Activated CD4-positive, alpha-beta memory T cell treated with anti-CD3 and anti-CD28 coated beads, Interleukin-2, amount 10 ng/mL, durations not matched to agents 7 days and 5 days (primary cell): ENCODE measurements at places on chromosomes 3 and 15.

DNA sequence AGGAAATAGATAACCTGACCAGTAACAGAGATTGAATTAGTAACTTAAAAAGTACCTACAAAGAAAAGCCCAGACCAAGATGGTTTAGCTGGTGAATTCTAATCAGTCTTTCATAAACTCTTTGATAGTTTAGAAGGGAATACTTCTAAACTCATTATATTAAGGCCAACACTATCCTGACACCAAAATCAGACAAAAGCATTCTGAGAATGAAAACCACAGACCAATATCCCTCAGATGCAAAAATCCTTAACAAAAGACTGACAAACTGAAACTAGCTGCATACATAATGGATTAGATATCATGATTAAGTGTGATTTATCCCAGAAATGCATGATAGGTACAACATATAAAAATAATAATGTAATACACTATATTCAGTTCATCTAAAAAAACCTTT is 115.6 kb downstream of the RFX7 start:
- H3K27ac ChIP-seq: no peak overlapping the region
- no peak for DNase-seq
- H3K4me1 ChIP-seq: no peaks in the 10 kb centered on the region

DNA sequence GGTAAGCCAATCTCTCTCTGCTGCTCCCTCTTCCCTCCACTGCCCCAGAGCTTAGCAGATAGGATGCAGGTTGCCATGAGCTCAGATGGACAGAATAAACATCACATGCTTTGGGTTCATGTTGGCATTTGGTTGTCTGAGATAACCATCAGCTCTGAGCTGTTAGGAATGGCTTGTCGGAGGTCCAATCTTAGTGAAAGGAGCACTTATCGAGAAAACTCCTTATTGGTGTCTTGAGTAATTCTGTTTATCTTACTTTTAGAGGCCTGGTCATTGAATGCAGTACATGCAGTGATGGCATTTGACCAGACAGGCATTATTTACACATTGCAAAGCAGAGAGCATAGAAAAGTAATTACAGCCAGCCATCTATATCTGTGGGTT is 99.7 kb downstream of the CEMIP start:
- H3K27me3 ChIP-seq: peaks cover 3% of the 10 kb centered on the region
- H3K36me3 ChIP-seq: no peaks in the 10 kb centered on the region
- no peak for DNase-seq
- H3K4me1 ChIP-seq: no peaks in the 10 kb centered on the region
- H3K4me3 ChIP-seq: no peak overlapping the region

- H3K4me1 ChIP-seq: peaks cover 2% of the 10 kb centered on the region
- no peak for DNase-seq
- H3K27ac ChIP-seq: no peak overlapping the region
- H3K27me3 ChIP-seq: no peaks in the 10 kb centered on the region
- no peak overlapping the region for H3K4me3 ChIP-seq
These were observed 8.2 kb downstream of the HAPLN3 start for GRCh38 chr15:88887068-88887580.

DNA sequence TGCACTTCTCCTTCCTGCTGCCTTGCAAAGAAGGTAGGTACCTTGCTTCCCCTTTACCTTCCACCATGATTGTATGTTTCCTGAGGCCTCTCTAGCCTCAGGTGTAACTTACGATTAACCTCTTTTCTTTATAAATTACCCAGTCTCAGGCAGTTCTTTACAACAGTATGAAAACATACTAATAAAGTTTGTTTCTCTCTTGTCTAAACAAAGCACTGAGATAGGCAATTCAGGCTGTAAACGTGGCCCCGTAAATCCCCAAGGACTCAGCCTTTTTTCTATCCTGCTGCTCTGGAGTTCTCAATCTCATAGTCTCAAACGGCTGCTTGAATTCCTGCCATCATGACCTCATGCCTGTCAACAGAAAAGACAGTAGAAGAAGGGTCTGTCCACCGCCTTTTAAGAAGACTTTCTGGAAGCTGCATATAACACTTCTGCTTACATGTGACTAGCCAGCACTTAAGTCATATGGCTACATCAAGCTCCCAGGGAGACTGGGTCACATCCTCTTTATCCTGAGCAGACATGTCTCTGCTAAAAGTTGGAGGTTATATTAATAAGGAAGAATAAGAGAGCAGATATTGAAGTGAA is 257.8 kb downstream of the EBLN2 start:
- no peak for DNase-seq
- H3K4me3 ChIP-seq: no peak overlapping the region
- H3K27ac ChIP-seq: no peak overlapping the region
- H3K27me3 ChIP-seq: no peaks in the 10 kb centered on the region
- no peaks in the 10 kb centered on the region for H3K4me1 ChIP-seq

GRCh38 chr15:72971766-72972165 is 80.5 kb upstream of the NEO1 start:
- H3K27me3 ChIP-seq: peaks cover 24% of the 10 kb centered on the region
- no peak overlapping the region for H3K4me3 ChIP-seq
- no peak overlapping the region for H3K27ac ChIP-seq
- no peak for DNase-seq
- H3K36me3 ChIP-seq: no peaks in the 10 kb centered on the region

DNA sequence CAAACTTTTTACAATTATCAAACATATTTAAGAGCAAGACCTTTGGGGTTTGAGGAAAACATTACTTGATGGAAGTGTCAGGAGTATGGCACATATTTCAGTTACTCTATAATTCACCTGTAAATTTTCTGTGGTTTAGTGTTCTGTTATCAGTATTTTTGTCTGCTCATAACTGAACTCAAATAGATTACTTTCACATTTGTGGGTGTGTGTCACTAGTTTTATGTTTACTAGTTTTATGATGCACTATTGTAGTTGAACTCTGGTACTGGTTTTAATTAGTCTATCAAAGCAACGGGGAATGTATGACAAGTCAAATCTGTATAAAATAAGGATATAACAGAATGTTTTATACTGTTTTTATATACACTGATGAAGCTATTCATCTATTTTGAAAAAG is 27.2 kb downstream of the OXSM start:
- peaks cover 3% of the 10 kb centered on the region for H3K4me1 ChIP-seq
- H3K4me3 ChIP-seq: no peak overlapping the region
- DNase-seq: no peak

GRCh38 chr15:85048430-85048829 is 66.8 kb downstream of the PDE8A start:
- no peak overlapping the region for H3K4me3 ChIP-seq
- no peak for DNase-seq
- peaks cover 36% of the 10 kb centered on the region for H3K4me1 ChIP-seq

DNA sequence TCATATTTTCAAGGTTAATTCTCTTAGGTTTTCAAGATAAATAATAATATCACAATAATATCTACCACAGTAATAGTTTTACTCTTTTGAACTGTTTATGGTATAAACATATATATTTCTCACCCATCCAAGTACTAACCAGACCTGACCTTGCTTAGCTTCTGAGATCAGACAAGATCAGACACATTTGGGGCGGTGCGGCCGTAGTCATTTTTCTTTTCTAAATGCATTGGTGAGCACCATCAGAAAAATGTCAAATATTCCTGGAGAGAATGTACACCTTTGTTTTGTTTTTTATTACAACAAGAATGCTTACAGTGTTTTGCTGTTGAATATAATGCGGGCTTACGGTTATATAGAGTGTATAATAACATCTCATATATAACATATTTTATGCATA is 267.8 kb downstream of the ADAMTS17 start:
- H3K4me3 ChIP-seq: no peak overlapping the region
- H3K36me3 ChIP-seq: no peaks in the 10 kb centered on the region
- no peak for DNase-seq
- H3K4me1 ChIP-seq: no peaks in the 10 kb centered on the region

- H3K27me3 ChIP-seq: no peaks in the 10 kb centered on the region
- H3K27ac ChIP-seq: no peak overlapping the region
- H3K36me3 ChIP-seq: no peaks in the 10 kb centered on the region
- H3K4me3 ChIP-seq: no peak overlapping the region
- DNase-seq: no peak
These were observed 273.7 kb downstream of the RBMS3 start for GRCh38 chr3:29554566-29554965.

- no peak overlapping the region for H3K4me3 ChIP-seq
- no peak for DNase-seq
- peaks cover 3% of the 10 kb centered on the region for H3K27me3 ChIP-seq
- H3K4me1 ChIP-seq: no peaks in the 10 kb centered on the region
These were observed 252.5 kb downstream of the CDIN1 start for GRCh38 chr15:36831904-36832287.

GRCh38 chr3:187737368-187738070 is 7.7 kb downstream of the BCL6 start:
- peaks cover 46% of the 10 kb centered on the region for H3K4me1 ChIP-seq
- peak overlapping the region; percentile 99 for H3K27ac ChIP-seq
- peak; percentile 51 for DNase-seq
- H3K4me3 ChIP-seq: peak overlapping the region; percentile 89
- H3K27me3 ChIP-seq: peaks cover 3% of the 10 kb centered on the region

DNA sequence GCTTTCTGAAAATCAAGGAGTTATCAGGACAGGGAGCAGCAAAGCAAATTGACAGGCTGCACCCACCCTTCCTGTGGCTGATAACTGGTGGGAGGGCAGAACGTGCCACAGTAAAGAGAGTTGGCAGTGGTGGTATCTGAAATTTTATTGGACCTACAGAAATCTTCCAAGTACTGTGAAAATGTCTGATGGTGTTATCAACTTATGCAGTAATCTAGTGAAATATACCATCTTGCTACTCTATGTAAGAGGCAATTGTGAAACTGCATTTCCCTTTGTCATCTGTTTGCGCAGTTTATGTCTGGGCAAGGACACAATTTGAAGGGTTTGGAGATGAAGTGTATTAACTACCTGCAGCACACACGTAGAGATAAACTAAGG is 1.5 kb downstream of the PLCL2 start:
- H3K27ac ChIP-seq: peak overlapping the region; percentile 92
- peak overlapping the region; percentile 93 for H3K4me3 ChIP-seq
- H3K27me3 ChIP-seq: no peaks in the 10 kb centered on the region
- H3K36me3 ChIP-seq: peaks cover 19% of the 10 kb centered on the region

GRCh38 chr15:28002867-28003266 is 96.2 kb downstream of the OCA2 start:
- DNase-seq: no peak
- H3K36me3 ChIP-seq: peaks cover 3% of the 10 kb centered on the region
- no peak overlapping the region for H3K4me3 ChIP-seq
- H3K27ac ChIP-seq: no peak overlapping the region
- H3K27me3 ChIP-seq: no peaks in the 10 kb centered on the region

DNA sequence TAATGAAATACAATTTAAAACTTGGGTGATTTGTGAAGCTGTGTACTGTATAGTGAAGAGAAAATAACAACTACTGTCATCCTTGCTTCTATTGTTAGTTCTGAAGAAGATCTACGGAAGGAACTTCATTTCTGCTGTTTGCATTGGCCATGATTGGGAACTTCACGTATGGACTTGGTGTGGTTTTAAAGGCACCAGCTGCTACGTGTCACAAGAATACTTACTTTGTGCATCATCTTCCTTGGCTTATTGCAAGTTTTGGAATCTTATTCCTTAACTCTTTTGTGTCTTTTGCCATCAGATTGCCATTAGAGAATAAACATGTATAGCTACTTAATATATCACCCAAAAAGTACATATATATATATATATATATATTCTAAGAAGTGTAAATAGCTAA is 75.0 kb upstream of the VEPH1 start:
- H3K27me3 ChIP-seq: peaks cover 7% of the 10 kb centered on the region
- no peak for DNase-seq
- no peak overlapping the region for H3K4me3 ChIP-seq
- no peaks in the 10 kb centered on the region for H3K4me1 ChIP-seq
- no peak overlapping the region for H3K27ac ChIP-seq
- H3K36me3 ChIP-seq: no peaks in the 10 kb centered on the region

GRCh38 chr3:107430214-107430995 is 53.2 kb downstream of the CCDC54 start:
- H3K4me1 ChIP-seq: peaks cover 17% of the 10 kb centered on the region
- no peaks in the 10 kb centered on the region for H3K36me3 ChIP-seq
- peak overlapping the region; percentile 50 for H3K27ac ChIP-seq

DNA sequence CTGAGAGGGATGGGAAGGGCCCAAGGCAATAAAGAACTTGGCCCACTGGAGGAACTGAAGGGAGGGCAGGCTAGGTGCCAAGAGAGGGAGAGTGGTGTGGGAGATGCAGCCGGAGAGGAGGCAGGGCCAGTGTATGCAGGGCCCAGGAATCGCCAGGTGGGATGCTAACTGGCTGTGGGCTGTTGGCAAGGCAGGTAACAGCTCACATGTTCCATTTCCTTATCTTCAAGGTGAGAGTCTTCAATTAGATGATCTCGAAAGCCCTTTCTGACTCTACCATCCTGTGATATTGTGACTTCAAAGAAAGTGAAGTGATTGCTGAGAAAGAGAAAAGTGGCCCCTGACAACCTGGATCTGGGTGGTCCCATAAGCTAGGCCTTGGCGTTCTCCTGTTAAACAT is 49.0 kb downstream of the CASR start:
- no peaks in the 10 kb centered on the region for H3K36me3 ChIP-seq
- no peak for DNase-seq

GRCh38 chr15:69413822-69414700 is at the start of gene KIF23:
Gene KIF23, plus strand, starts transcription at chr15:69414349. Its CDS starts 117 bp downstream, at chr15:69414466.
- peaks cover 28% of the 10 kb centered on the region for H3K36me3 ChIP-seq
- peaks cover 36% of the 10 kb centered on the region for H3K4me1 ChIP-seq
- H3K27me3 ChIP-seq: peaks cover 4% of the 10 kb centered on the region
- peak within 1 kb of the TSS; percentile 65 for H3K27ac ChIP-seq
- peak within 1 kb of the TSS; percentile 86 for H3K4me3 ChIP-seq

DNA sequence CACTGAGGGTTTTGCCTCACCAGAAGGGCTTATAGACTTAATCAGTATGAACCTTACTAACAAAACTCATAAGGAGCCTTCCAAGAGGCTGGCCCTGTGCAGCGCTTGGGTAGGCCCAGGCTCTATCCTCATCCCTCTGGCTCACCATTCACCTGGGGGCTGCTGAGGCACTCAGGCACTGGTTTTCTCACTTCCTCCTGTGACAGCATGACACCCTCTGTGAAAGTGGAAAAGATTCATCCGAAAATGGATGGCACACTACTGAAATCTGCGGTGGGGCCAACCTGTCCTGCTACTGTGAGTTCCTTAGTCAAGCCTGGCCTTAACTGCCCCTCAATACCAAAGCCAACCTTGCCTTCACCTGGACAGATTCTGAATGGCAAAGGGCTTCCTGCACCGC is 41.3 kb downstream of the PSMD6 start:
- no peaks in the 10 kb centered on the region for H3K27me3 ChIP-seq
- H3K4me1 ChIP-seq: peaks cover 85% of the 10 kb centered on the region
- no peak for DNase-seq
- peak overlapping the region; percentile 33 for H3K27ac ChIP-seq

GRCh38 chr15:94576889-94577533 is 345.6 kb downstream of the MCTP2 start:
- no peak overlapping the region for H3K4me3 ChIP-seq
- peaks cover 46% of the 10 kb centered on the region for H3K27me3 ChIP-seq
- peak; percentile 54 for DNase-seq
- H3K27ac ChIP-seq: no peak overlapping the region
- H3K36me3 ChIP-seq: no peaks in the 10 kb centered on the region
- H3K4me1 ChIP-seq: no peaks in the 10 kb centered on the region

- H3K4me3 ChIP-seq: no peak overlapping the region
- no peaks in the 10 kb centered on the region for H3K27me3 ChIP-seq
- no peaks in the 10 kb centered on the region for H3K36me3 ChIP-seq
- no peak for DNase-seq
- H3K4me1 ChIP-seq: no peaks in the 10 kb centered on the region
These were observed 110.7 kb upstream of the CDIN1 start for GRCh38 chr15:36468746-36469145.
